ENCODE measurements at places on chromosomes 2 and 18. TPM values are rescaled to one million over a fixed set of nuclear protein-coding genes. Genes with fewer than 3 reads are reported as not detected.

DNA sequence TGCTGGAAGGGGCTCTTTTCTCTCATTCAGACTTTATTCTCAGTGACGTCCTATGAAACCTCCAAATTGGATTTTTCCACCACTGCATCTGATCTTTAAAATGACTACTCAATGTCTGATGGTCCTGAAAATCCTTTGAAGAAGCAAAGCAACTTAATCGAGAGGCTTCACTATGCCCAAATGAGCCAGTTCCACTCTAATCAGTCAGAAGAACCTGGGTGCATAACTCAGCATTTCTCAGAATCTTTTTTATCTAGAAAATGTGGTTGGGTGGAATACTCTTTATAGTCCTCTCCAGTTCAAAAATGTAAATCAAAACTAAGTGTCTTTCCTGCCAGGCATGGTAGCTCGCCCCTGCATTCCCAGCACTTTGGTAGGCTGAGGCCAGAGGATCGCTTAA lies 60.7 kb downstream of the PRELID3A start:
- DNase-seq, result no peak
- H3K4me3 ChIP-seq, result no peak overlapping the region
- no peaks in the 10 kb centered on the region for H3K4me1 ChIP-seq
- no peaks in the 10 kb centered on the region for H3K36me3 ChIP-seq

- H3K4me3 ChIP-seq, result peak within 1 kb of the TSS; percentile 55
- peaks cover 69% of the 10 kb centered on the region for H3K27me3 ChIP-seq
- H3K36me3 ChIP-seq, result no peaks in the 10 kb centered on the region
- DNase-seq, result no peak
Observed at GRCh38 chr2:179861416-179862067, at the start of gene ZNF385B. Gene ZNF385B, minus strand, starts transcription at chr2:179861612.

GRCh38 chr2:20963867-20964266 lies 80.0 kb downstream of the APOB start:
- no peak for DNase-seq
- H3K27me3 ChIP-seq, result peaks cover 15% of the 10 kb centered on the region
- H3K27ac ChIP-seq, result no peak overlapping the region
- H3K36me3 ChIP-seq, result no peaks in the 10 kb centered on the region
- H3K4me1 ChIP-seq, result no peaks in the 10 kb centered on the region

DNA sequence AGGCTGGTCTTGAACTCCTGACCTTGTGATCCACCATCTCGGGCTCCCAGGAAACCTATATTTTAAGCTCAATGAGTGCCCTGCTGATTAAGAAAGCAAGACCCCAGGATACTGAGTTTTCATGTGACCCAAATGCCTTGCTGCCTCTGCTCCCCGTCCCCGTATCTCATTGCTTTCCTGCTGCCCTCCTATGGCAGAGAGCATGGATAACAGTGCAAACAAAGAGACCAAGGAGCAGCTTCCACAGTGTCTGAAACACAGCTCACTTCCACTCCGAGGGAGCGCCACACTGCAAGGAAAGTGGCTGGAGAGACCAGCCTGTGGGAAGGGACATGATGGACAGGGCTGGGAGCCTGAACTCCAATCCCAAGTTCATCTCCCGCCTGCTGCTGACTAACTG lies 246.8 kb downstream of the TMEM182 start:
- no peaks in the 10 kb centered on the region for H3K27me3 ChIP-seq
- H3K36me3 ChIP-seq, result no peaks in the 10 kb centered on the region
- no peaks in the 10 kb centered on the region for H3K4me1 ChIP-seq
- no peak for DNase-seq
- no peak overlapping the region for H3K27ac ChIP-seq
- H3K4me3 ChIP-seq, result no peak overlapping the region

DNA sequence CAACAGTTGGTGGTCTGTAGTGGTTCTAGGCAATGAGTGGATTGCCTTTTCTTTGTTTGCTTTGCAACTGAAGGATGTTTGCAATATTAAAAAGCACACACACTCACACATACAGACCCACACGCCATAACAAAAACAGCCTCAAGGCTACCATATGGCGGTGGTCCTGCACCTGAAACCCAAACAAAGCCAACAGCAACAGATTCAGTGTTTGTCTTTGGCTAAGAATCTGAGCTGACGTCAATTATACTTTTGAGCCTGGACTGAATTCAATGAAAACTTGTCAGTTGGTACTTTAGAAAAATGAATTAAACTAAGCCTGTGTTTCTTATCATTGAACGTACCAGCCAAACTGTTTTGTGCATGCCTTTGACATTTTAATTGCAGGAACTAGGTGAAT lies 65.0 kb upstream of the NYAP2 start:
- H3K27ac ChIP-seq, result no peak overlapping the region
- no peak overlapping the region for H3K4me3 ChIP-seq
- DNase-seq, result no peak
- H3K4me1 ChIP-seq, result no peaks in the 10 kb centered on the region
- no peaks in the 10 kb centered on the region for H3K36me3 ChIP-seq
- peaks cover 5% of the 10 kb centered on the region for H3K27me3 ChIP-seq

DNA sequence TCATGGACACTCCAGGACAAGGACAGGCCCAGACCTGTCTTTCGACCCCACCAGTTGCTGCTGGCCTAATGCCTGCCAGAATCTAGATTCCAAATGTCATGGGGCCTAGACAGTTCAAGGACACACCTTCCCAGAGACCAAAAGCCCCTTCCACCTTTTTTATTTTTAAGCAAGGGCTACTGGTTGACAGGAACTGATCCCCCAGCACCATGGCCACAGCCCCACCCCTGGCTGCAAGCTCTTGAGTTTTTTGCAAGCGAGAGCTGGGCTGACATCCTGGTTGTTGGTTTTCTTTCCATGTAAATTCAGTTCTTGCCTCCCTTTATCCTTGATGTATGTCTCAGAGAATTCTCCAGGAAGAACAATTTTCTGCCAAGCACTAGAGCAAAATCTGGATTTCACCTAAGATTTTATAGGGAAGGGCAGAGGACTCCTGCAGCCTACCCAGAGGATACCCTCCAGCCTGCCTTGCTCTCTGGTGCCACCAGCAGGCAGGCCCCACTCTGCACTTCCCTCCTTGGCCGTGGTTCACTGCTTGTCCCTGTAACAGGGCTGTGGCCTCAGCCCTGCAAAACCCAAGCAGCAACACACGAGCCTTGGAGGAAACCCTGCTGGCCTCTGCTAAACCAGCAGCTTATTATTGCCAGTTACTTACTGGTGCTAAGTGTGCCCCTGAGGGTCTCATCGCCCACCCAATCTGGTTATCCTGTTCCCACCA lies 97.7 kb downstream of the TWIST2 start:
- H3K4me1 ChIP-seq, result peaks cover 6% of the 10 kb centered on the region
- H3K4me3 ChIP-seq, result no peak overlapping the region
- peak; percentile 66 for DNase-seq
- no peaks in the 10 kb centered on the region for H3K27me3 ChIP-seq
- no peak overlapping the region for H3K27ac ChIP-seq

- no peak for DNase-seq
- peaks cover 32% of the 10 kb centered on the region for H3K4me1 ChIP-seq
- no peak overlapping the region for H3K27ac ChIP-seq
- peaks cover 3% of the 10 kb centered on the region for H3K36me3 ChIP-seq
- no peak overlapping the region for H3K4me3 ChIP-seq
- H3K27me3 ChIP-seq, result peaks cover 2% of the 10 kb centered on the region
Observed at GRCh38 chr2:11742317-11742701, 4.1 kb upstream of the LPIN1 start.

DNA sequence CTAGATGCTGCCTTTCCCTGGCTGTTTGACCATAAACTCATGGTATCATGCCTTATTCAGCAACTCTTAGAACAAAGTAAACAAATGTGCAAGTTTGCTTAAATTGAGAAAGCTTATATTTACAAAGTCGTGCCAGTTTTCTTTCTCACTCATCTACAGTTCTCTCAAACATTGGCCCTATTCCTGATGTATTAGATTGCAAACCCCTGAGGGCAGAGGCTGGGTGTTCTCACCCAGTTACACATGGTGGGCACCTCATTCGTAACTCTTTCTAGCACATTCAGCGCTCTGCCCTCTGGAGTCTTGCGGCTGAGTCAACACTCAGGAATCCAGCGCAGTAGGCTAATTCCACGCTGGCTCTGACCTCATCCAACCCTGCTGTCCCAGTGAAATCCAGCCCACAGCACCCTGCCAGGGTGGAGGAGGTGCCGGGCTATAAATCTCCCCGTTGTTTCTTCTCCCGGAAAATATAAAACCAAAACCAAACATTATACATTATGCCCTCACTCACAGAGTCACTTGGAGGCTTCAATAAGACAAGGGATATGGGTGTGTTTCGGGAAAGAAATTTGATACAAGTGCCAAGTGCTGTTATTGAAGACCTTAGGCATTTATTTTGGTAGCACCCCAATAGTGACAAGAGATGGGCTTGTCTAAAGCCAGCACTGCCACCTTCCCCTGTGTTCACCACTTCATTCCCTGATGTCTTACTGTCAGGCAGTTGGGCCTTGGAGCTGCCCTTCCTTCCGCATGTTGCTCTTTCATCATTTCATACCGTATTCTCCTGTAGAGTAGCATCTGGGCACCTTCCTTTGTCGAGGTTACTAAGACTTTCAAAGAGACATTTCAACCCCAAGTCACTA lies 287.4 kb downstream of the PRKCE start:
- no peaks in the 10 kb centered on the region for H3K27me3 ChIP-seq
- DNase-seq, result no peak
- no peak overlapping the region for H3K27ac ChIP-seq
- H3K36me3 ChIP-seq, result no peaks in the 10 kb centered on the region

- no peaks in the 10 kb centered on the region for H3K4me1 ChIP-seq
- H3K27ac ChIP-seq, result no peak overlapping the region
Observed at GRCh38 chr2:83595926-83596325, 863.2 kb downstream of the SUCLG1 start.

- H3K27ac ChIP-seq, result no peak overlapping the region
- no peak for DNase-seq
- no peaks in the 10 kb centered on the region for H3K36me3 ChIP-seq
- H3K27me3 ChIP-seq, result no peaks in the 10 kb centered on the region
- no peaks in the 10 kb centered on the region for H3K4me1 ChIP-seq
- H3K4me3 ChIP-seq, result no peak overlapping the region
Observed at GRCh38 chr2:156147594-156148330, 184.8 kb downstream of the NR4A2 start.

- no peak for DNase-seq
- no peak overlapping the region for H3K27ac ChIP-seq
- no peak overlapping the region for H3K4me3 ChIP-seq
- no peaks in the 10 kb centered on the region for H3K4me1 ChIP-seq
- H3K27me3 ChIP-seq, result peaks cover 6% of the 10 kb centered on the region
Observed at GRCh38 chr2:206824087-206824618, 58.7 kb downstream of the FASTKD2 start.

- H3K27ac ChIP-seq, result no peak overlapping the region
- no peaks in the 10 kb centered on the region for H3K36me3 ChIP-seq
- no peak overlapping the region for H3K4me3 ChIP-seq
- no peak for DNase-seq
- H3K27me3 ChIP-seq, result no peaks in the 10 kb centered on the region
Observed at GRCh38 chr18:48683197-48683596, 144.4 kb downstream of the CTIF start.

DNA sequence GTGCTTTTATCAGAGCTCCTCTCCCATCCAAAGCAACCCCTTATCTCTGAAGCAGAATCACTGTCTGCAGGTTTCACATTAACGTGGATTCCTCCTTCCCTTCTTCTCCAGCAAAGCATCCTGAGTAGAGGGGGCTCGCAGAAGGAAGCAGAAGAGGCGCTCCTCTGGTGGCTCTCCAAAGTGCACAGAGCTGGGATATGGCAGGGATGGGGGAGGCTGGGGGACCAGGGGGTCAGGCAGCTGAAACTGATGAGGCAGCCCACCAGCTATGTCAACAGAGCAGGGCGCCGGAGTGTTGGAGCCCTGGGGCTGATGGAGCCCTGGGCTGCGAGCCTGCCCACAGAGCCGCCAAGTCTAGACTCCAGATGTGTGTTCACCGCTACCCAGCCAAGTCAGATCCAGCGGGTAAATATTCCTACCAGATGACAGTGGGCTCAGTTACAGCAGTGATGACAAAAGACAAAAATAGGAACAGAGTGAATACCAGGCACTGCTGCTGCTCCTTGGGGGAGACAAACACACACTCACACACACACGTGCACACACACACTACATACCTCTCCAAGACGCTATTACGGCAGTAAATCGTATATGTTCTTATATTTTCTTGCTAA lies 678.3 kb upstream of the ID2 start:
- peaks cover 12% of the 10 kb centered on the region for H3K4me1 ChIP-seq
- no peaks in the 10 kb centered on the region for H3K36me3 ChIP-seq
- no peaks in the 10 kb centered on the region for H3K27me3 ChIP-seq
- H3K4me3 ChIP-seq, result no peak overlapping the region
- no peak overlapping the region for H3K27ac ChIP-seq
- DNase-seq, result no peak

- peak; percentile 62 for DNase-seq
- H3K36me3 ChIP-seq, result no peaks in the 10 kb centered on the region
- H3K27ac ChIP-seq, result no peak overlapping the region
- peaks cover 2% of the 10 kb centered on the region for H3K4me1 ChIP-seq
- H3K27me3 ChIP-seq, result no peaks in the 10 kb centered on the region
- no peak overlapping the region for H3K4me3 ChIP-seq
Observed at GRCh38 chr2:70686577-70687460, 81.2 kb downstream of the ADD2 start.

- peak overlapping the region; percentile 78 for H3K27ac ChIP-seq
- peaks cover 12% of the 10 kb centered on the region for H3K4me1 ChIP-seq
- H3K4me3 ChIP-seq, result no peak overlapping the region
- DNase-seq, result peak; percentile 59
Observed at GRCh38 chr2:176082824-176083751, 674 bp downstream of the EVX2 start.

GRCh38 chr2:10795508-10796046 lies 17.0 kb downstream of the PDIA6 start:
- H3K27me3 ChIP-seq, result no peaks in the 10 kb centered on the region
- no peak overlapping the region for H3K4me3 ChIP-seq
- peak overlapping the region; percentile 7 for H3K27ac ChIP-seq

GRCh38 chr18:35374708-35375107 lies 2.4 kb downstream of the ZNF396 start:
- H3K27me3 ChIP-seq, result peaks cover 20% of the 10 kb centered on the region
- peaks cover 2% of the 10 kb centered on the region for H3K4me1 ChIP-seq
- H3K27ac ChIP-seq, result no peak overlapping the region

- no peaks in the 10 kb centered on the region for H3K27me3 ChIP-seq
- DNase-seq, result no peak
- H3K36me3 ChIP-seq, result no peaks in the 10 kb centered on the region
- H3K4me3 ChIP-seq, result no peak overlapping the region
Observed at GRCh38 chr18:53426666-53427184, 797.7 kb downstream of the MBD2 start.

DNA sequence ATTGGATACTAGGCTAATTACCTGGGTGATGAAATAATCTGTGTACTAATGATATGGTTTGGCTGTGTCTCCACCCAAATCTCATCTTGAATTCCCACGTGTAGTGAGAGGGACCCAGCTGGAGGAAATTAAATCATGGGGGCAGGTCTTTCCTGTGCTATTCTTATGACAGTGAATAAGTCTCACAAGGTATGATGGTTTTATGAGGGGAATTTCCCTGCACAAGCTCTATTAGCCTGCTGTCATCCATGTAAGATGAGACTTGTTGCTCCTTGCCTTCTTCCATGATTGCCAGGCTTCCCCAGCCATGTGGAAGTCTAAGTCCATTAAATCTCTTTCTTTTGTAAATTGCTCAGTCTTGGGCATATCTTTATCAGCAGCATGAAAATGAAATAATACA lies 394.1 kb upstream of the SYT4 start:
- no peak overlapping the region for H3K4me3 ChIP-seq
- DNase-seq, result no peak
- H3K4me1 ChIP-seq, result no peaks in the 10 kb centered on the region
- H3K36me3 ChIP-seq, result no peaks in the 10 kb centered on the region
- H3K27me3 ChIP-seq, result no peaks in the 10 kb centered on the region
- H3K27ac ChIP-seq, result no peak overlapping the region

Gene GALNT14
- total RNA-seq, result 0.33 TPM

Gene KCNS3
- total RNA-seq, result not detected

Gene RUFY4
- total RNA-seq, result 1.8 TPM

Gene STPG4
- total RNA-seq, result 0.16 TPM

Gene RRM2
- total RNA-seq, result 378 TPM

Gene EPB41L3
- 1.5 TPM for total RNA-seq
